GM23338 (cell line): ENCODE measurements at places on chromosomes 2 and 18.

GRCh38 chr18:73945130-73945792 is 202.4 kb downstream of the FBXO15 start:
- DNase-seq: no peak

- DNase-seq: no peak
These were observed 62.4 kb downstream of the DDX1 start for GRCh38 chr2:15653806-15654726.

- no peak for DNase-seq
These were observed 7.3 kb upstream of the MLPH start for GRCh38 chr2:237479747-237480146.

- no peak for DNase-seq
These were observed 12.5 kb downstream of the MARCO start for GRCh38 chr2:118954297-118955060.

DNA sequence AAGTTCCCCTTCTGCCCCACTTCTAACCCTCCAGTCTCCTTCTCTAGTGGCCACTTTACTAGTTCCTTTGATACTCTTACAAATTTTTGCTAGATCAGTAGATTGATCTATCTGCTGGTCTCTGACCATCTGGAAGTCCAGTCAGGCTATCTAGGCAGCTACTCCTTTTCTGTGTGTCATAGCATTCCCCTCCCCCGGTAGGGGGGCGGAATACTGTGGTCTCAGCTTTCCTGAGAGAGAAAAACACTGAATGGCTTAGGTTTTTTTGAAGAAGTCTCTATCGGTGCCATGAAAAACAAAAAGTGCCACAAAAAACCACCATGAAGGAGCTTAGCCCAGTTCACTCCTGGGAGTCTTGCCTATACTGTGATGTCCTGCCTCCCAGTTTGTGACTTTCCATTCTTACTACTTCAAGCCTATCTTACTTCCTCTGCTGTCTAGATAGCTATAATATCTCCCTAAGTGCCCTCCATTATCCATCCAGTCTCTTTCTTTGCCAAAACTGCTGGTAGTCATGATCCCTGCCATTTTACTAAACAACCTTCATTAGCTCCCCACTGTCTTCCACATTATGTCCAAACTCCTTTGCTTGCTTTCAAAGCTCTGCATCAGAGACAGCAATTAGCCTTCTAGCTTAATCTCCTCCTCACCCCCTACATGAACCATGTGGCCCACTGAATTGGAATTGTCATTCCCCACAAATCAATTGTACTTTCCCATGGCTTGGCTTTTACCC is 29.9 kb downstream of the TPGS2 start:
- DNase-seq: peak; percentile 9

DNA sequence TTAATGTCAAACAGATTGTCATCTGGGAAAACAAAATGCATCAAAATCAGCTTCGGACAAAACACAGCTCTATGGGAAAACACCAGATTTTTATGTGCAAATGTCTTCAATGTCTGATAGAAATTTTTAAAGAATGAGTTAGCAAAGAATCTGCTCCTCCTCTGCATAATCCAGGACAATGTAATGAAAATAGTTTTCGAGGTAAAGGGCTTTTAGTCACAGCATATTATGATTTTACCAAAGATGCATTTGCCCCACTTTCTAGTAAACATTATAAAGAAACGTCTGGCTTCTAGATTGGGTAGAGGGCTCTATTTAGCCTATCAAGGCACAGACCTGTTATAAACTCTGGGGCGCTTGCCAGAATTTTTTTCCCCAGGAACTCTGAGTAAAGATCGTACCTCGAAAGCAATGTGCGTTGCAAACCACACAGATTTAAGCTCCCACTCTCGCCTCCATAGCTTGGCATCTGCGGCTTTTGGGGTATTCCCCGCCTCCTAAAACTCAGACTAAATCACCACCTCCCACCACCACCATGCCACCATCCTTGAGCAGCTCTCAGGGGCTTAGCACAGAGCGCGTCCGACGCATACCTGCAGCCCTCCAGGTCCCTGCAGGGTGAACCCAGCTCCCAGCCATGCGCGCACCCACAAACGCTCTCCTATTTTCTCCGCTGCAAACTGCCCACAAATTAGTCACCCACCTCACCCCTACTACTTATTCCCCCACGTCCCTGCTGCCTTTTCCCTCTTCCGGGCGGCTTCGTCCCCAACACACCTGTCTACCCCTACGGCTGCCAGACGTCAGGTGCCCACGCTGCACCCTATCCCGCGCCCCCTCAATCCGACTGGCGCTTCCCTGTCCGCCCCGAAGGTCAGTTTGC is 829 bp downstream of the ACVR1C start:
- peak; percentile 49 for DNase-seq

DNA sequence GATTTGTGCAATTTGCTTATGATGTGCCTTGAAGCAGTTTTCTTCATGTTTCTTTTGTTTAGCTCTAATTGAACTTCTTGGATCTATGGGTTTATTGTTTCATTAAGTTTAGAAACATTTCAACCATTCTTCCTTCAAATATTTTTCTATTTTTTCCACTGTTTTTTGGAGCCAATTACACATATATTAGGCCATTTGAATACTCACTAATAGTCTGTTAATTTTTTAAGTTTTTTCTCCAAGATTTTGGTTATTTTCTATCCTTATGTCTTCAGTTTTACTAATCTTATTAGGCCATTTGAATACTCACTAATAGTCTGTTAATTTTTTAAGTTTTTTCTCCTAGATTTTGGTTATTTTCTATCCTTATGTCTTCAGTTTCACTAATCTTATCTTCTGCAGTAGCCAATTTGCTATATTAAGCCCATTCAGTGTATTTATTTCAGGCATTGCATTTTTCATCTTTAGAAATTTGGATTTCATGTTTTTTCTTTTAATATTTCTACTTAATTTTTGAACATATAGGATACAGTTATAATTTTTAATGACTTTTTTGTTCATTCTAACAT is 9.5 kb upstream of the TMEM87B start:
- DNase-seq: no peak

- DNase-seq: no peak
These were observed 1.6 kb downstream of the TNP1 start for GRCh38 chr2:216858312-216858711.

DNA sequence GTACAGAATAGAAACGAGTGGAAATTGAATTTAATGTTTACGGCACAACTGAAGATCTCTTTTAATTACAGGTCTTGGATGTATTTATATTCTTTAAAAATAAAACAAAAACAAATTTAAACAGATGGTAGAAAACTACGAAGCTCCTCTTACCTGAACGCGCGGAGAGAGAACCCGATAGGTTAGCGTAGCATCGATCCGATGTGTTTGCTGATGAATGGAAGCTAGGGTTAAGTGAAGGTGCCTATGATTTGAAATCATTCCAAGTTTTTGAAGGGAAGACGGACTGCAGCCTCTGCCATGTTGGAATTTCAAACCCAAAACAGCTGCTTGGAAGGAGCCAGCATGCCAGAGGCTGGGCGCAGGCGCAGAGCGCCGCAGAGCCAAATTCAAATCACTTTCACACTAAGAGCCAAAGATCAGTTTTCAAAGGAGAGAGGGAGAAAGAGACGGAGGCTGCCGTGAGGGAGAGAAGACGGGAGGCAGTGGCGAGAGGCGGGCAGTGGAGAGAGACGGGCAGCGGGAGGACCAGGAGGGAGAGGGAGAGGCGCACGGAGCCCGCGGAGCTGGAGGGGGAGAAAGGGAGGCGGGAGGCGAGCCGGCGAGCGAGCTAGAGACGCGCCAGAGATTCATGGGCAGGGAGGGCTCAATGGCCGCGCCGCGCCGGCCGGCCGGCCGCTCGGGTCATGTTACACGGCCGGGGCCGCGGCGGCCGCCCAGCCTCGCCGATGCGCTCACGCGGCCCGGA is at the start of gene FIGN:
FIGN (minus strand) TSS at position 324 of the 748 bp plus-strand sequence. CDS start 1,081 bp downstream, outside the sequence.
- DNase-seq: peak; percentile 87
